ENCODE measurements at places on chromosomes 6 and 20. TPM values are rescaled to one million over a fixed set of nuclear protein-coding genes. Genes with fewer than 3 reads are reported as not detected.

- DNase-seq: no peak
Measured at GRCh38 chr6:68958327-68958726, 323.2 kb downstream of the ADGRB3 start.

GRCh38 chr20:48975955-48976354, 54.4 kb downstream of the ARFGEF2 start:
- no peak for DNase-seq

DNA sequence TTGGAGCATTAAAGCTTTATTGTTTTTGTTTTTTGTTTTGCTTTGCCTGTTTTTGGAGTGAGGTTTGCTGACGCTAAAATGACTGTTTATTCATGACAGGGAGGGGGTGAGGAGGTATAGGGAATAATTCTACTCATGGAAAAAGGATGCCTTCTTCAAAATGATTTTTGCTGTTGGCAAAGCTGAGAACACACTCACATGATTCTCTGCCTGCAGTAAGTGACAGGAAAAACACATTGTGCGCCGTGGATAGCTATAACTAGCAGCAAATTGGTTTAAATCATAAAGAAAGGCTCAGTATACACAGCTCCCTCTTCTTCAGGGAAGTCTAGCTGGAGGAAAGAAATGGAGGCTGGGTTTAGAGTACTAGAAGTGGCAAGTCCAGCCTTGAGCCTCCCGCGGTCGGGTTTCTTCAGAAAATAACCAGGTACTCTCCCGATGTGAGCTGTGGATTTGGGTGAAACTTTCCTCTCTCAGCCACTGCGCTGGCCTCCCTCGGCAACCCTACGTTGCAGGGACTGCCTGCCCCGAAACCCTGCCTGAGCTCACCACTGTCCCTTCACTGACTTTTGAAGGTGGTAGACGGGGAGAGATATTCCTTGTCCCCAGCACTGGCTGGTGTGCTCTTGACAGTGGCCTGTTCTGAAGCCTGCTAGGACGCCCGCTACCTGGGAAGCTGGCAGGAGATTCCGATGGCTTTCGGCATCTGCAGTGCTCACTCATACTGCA, 278.2 kb downstream of the NRN1 start:
- no peak for DNase-seq

DNA sequence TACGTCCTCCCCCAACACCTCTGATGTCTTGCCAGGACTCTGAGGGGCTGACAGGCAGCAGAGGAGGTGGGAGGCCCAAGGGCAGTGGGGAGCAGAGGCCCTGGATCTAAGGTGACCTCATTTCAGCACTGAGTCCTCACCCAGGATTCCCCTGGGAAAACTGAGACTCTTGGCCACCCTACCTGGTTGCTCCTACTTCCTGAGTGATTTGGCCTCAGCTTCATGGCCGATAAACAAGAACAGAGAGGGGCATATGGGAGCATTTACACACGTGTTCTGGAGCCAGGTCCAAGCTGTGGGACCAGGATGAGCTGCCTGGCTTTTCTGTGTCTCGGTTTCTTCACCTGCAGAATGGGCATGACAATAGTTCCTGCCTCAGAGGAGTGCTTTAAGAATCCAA, 133.8 kb downstream of the ANKRD60 start:
- DNase-seq: no peak

FOXC1 gene
- total RNA-seq: 0.92 TPM

Measured in gastrocnemius medialis (tissue), 4 donors.